ENCODE measurements at places on chromosomes 7 and 10.

DNA sequence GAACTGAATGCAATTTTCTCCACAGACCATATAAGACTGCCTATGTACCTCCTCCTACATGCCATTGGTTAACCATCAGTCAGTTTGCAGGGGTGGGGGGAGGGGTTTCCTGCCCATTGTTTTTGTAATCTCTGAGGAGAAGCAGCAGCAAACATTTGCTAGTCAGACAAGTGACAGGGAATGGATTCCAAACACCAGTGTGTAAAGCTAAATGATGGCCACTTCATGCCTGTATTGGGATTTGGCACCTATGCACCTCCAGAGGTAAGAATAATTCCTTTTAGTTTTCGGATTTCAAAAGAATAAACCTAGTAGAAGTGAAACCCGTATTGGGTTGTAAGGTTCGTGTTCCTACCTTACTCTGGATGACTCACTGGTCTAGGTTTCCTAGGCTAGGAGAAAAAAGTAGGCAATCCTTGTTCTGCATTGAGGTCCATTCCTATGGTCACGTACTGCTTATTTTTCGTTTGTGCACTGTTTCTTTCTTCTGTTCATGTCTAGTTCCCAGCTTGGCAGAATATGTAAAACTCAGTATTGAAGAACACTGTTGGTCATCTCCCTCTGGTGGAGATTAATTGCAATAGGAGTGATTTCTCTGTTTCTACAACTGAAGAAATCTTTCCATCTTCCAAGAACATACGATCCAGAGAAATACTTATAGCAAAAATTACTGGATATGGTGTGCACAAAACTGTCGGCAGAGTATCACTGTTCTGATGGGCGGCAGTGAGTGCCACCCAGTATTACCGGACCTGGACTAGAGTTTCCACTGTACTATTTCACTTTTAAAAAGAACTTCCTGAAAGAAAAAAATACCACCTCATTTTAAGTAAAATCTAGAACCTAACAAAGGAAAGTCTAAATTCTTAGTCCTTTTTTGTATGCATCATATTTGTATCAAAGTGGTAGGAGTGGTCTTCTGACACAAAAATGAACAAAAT, at the start of gene AKR1C3:
TSS of gene AKR1C3 (plus strand) at position 150 of the 941 bp plus-strand sequence. CDS start at position 181, 31 bp downstream.
- DNase-seq = peak; percentile 58

DNA sequence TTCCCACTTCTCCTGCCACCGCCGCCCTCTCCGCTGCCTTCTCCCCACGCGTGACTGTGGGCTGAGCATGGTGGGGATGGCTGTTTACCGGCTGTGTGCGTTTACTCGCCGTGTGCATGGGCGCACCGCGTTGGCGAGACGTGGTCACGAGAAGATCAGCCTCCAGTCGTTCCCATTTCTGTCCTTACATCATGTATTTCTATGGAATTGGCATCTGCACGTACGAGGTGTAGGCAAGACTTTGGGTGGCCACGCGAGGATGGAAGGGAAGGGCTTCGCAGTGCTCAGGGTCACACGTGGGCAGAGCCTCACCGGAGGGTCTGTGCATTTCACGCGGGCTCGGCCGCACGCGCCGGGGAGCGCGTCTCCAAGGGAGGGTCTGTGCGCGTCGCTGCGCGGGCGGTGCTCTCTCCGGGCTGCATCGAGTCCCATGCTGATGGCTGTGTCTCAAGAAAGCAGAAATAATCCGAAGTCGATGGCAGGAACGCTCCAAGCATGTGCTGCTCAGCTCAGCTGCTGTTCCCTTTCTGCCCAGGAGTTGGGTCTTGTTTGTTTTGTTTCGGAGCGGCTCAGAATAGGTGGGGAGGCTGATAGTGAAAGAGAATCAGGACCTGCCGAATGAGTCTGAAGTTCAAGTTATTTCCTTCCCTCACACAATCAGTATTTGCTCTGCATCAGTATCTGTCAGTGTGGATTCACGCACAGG, 973 bp downstream of the CAMK1D start:
- DNase-seq = peak; percentile 53

GRCh38 chr7:12814828-12815227, 127.4 kb downstream of the ARL4A start:
- DNase-seq = no peak

DNA sequence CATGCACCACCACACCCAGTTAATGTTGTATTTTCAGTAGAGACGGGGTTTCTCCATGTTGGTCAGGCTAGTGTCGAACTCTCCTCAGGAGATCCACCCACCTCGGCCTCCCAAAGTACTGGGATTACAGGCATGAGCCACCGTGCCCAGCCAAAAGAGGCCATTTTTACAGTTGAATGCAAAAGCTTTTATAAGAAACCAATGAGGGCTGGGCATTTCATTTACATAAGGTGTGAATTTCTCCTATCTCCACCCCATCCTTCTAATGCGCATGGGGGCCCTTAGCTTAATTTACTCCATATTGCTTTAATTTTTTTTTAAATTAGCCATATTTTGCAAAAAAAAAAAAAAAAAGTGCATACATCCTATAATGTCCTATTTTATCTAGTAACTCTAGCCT, 25.1 kb upstream of the EIF4H start:
- DNase-seq = no peak

GRCh38 chr7:132501956-132502355, 74.3 kb downstream of the PLXNA4 start:
- DNase-seq = no peak

DNA sequence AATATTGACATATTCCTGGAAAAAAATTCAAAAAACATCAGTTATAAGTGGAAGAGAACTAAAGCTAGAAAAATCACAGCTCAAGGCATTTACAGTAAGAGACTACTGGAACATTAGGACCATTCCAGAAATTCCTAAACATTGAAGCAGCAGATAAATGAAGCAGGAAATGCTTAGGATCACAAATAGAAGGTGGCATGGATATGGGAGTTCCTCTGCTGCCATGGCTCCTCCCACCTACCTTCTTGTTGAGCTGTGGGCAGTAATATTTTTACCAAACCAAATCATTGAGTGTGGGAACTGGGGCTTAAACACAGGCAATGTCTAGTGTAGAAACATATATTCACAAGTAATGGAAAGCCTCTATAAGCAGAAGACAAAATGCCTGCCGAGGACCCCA, 292.8 kb downstream of the ANKRD7 start:
- DNase-seq = no peak

- no peak for DNase-seq
Measured at GRCh38 chr10:71343392-71343773, 24.3 kb downstream of the SLC29A3 start.

GRCh38 chr10:10778959-10779358, 238.7 kb upstream of the CELF2 start:
- DNase-seq = no peak

- no peak for DNase-seq
Measured at GRCh38 chr10:74988054-74988775, 123.2 kb upstream of the SAMD8 start.

DNA sequence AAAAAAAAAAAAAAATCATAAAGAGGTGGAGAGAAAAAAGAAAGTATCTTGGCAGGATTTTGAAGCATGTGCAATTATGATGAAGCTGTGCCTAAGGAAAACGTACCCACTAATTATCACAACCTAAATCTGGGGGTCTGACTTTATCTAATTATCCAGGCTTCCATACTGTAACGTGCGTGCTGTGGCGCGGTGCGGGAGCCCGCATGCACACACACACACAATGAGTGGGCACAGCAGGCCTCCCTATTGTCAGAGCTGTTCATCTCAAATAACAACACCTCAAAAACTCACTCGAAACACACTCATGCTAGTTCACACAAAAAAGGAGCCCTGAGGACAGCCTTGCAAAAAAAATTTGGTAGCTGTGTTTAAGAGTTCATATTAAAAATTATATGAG, 31.9 kb downstream of the BEND7 start:
- no peak for DNase-seq

- DNase-seq = no peak
Measured at GRCh38 chr10:96695366-96695765, 24.9 kb downstream of the PIK3AP1 start.

DNA sequence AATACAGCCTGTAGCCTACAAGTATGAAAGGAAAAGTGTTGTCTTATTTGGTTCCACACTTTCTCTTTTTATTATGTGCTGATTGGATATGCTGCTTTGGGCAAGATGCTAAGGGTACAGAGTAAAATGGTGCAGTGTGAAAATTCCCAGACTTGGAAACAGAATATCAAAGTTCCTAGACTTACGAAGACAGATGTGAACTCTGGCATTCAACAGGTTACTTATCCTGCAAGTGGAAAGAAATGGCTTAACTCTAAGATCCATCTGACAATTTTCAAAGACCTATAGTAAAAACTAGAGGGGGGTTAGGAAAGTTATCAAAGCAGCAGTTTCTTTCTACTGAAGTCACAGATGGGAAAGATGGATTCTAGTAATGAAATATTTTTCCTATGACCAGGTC, 24.1 kb downstream of the CUTC start:
- DNase-seq = no peak

DNA sequence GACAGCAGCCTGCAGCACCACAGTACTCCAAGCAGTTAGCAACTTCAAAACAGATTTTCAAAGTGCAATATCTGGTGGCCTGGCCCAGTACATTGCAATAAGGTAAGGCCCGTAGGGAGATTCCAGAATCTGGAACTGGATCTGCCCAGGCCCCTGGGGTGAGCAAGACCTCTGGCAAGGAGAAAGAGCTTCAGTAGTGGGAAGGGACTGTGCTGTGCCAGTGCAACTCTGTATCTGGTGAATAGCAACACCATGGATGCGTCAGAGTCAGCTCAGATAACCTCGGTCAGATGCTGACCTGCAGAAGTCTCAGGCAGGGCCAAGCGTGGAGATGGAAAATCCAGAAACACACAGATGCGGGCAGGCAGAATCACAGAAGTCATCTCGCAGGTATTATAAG, 30.3 kb downstream of the ELMO1 start:
- no peak for DNase-seq

- DNase-seq = no peak
Measured at GRCh38 chr7:134639683-134640279, 6.9 kb upstream of the BPGM start.

GRCh38 chr10:52668024-52668423, 104.6 kb downstream of the MBL2 start:
- DNase-seq = no peak

DNA sequence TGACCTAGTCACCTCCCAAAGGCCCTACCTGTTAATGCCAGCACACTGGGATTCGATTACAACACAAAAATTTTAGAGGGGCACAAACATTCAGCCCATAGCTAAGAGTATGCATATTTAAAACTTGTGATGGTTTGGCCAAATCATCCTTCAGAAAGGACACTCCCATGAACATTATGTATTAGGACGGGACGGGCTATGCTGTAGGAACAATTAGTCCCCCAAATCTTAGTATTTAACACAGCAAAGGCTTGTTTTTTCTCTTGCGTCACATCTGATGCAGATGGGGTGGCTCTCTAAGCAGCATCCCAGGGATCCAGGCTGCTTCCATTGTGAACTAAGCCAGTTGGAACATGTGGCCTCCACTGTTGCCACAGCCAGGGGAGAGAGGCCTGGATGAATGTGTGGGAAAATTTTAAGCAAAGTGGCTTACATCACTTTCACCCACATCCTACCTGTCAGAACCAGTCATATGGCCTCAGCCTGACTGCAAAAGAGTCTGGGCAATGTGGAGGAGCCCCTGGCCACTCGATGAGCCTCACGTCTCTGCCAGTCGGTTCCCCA, 26.6 kb downstream of the CHST3 start:
- DNase-seq = no peak

- DNase-seq = no peak
Measured at GRCh38 chr7:85565276-85565675, 378.4 kb upstream of the SEMA3D start.

GRCh38 chr7:99461221-99461620, 4.7 kb downstream of the ATP5MF start:
- DNase-seq = no peak

GRCh38 chr10:35306852-35307251, 29.5 kb upstream of the CCNY start:
- DNase-seq = no peak

GRCh38 chr10:86287966-86288579, 78.5 kb downstream of the GRID1 start:
- DNase-seq = peak; percentile 30

Measured in left lobe of liver (tissue), 2 donors.